ENCODE measurements at places on chromosomes 11 and 22.
A peak's percentile ranks its signal among the peaks of the same experiment; 100 is the strongest.

- DNase-seq: peak; percentile 100
Measured at GRCh38 chr11:86174101-86175046, 70.2 kb upstream of the EED start.

GRCh38 chr11:83659466-83659865 is 373.3 kb upstream of the CCDC90B start:
- DNase-seq: no peak

- peak; percentile 51 for DNase-seq
Measured at GRCh38 chr11:28657378-28658030, 549.3 kb downstream of the METTL15 start.

DNA sequence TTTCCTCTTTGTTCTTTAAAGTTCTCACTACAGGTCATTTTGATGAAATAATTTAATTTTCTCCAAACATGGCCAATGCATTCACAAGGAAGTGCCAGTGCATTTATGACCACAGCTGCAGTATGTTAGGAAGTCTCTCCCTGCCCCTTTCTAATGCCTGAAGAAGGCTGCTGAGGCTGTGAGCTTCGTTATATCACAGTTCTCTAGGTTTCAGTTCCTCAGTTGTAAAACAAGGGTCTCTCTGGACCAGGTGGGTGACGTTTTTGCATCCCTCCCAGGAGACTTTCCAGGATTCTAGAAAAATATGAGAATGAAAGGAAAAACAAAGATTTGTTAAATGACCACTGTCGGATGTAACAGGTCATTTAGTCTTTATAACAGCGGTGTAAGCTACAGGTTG is 171.6 kb downstream of the LARGE1 start:
- DNase-seq: no peak

DNA sequence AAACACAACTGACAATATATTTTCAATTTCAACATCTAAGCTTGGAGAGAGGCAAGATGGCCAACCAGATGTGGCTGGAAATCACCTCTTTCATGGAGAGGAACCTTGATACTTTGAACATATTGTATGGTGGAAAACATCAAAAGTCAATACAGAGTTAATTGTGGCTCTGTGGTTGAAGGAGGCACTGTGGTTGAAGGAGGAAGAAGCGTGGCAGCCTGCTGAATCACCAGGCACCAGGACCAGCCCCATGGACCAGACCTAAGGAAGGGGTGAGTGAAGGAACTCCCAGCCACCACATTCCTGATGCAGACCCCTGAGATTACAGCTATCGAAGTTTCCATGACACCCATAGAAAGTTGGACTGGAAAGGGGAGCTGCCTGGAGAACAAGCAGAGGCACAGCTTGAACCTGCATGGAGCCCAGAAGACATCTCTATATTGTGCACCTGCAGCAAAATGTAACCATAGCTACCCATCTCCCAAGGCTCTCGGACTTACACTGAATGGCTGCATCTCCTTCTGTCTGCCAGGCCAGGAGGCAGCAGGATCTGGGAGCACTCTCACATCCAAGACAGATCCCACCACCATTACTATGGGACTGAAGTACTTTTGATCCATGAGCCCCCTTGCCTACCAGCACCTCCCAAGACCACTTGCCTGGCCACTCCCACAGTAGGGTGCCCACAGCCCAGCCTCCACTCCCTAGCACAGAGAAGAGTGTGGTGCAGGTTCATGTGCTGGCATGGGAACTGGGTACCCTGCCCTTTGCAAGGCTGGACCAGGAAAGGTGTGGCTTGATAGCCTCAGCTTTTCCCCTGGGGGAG is 79.8 kb upstream of the SC5D start:
- no peak for DNase-seq

GRCh38 chr11:4118107-4118506 is 23.5 kb downstream of the RRM1 start:
- DNase-seq: peak; percentile 66

- peak; percentile 99 for DNase-seq
Measured at GRCh38 chr11:119218141-119218878, 12.2 kb downstream of the CBL start.
